GM12891 (cell line): ENCODE measurements at places on chromosomes 7 and 10.

DNA sequence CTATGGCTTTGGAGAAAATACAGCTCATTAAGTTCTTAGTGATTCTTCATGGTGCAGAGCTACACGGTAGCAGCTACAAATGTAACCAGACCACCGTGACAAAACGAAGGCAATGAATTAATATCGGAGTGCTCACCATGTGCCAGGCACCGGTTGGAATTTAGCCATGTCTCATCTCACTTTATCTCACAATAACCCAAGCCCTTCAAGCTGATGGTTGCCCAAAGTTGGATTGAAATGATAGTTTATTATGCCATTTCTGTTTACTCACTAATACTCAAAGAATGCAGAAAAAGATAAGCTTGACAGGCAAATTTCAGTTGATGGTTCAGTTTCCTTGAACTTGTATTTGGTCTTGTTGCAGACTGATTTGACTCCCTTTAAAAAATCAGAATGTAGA, 312.6 kb downstream of the SKIDA1 start:
- DNase-seq: no peak

GRCh38 chr7:104679085-104679484, 334.9 kb upstream of the KMT2E start:
- DNase-seq: no peak

GRCh38 chr10:47031211-47031900, 120.1 kb downstream of the PTPN20 start:
- DNase-seq: no peak

DNA sequence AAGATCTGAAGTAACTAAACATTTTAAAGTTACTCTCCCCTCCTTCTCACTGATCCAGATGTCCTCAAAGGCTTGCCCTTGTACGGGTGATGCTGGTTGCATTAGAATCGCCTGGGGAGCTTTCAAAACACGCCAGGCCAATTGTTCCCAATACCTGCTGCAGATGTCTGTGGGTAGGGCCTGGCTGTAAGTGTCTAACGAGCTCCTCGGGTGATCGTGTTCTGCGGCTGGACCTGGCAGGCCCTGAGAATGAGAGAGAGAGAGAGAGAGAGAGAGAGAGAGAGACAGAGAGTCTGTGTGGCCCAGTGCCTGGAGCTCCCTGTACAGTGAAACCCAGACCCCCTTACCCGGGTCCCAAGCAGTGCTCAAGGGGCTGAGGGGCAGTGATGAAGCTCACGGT, 8.4 kb downstream of the COL13A1 start:
- DNase-seq: no peak

DNA sequence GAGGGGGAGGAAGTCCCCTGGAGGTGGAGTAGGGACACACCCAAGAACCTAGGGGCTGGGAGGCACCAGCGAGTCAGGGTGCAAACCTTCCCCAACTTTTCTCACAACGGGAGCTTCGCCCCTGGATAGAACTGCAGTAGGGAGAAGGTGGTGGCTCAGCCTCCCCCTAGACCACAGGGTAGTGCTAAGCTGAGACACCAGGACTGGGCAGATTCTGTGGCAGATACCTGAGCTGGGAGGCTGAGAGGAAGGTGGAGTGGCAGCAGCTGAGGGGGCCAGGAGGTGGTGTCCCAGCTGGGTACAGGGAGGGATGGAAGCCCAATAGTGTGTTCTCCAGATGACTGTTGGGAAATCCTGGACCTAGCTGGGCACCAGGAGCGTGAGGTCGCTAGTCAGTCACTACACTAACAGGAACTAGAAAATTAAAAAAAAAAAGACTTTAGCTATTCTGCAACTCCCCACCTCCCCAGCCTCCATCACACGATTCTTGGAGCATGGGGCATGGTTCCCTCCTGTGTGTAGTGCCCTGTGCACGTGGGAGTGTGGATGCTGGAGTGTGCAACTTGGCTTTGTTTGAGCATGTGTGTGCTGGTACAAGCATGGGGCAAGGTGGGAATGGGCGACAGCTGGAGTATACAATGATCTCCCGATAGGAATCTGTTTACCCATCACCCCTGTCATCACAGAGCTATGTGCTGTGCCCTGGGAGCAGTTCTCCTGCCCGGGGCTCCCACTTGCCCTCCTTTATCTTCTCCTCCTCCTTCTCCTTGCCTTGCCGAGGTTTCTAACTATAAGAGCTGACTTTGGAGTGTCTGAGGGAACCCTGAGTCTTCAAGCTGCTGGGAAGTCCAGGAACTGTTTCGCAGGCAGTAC, 8.8 kb upstream of the TRPV6 start:
- no peak for DNase-seq

GRCh38 chr10:99042051-99042771, 193.4 kb downstream of the HPSE2 start:
- no peak for DNase-seq

- DNase-seq: no peak
Measured at GRCh38 chr7:48742079-48742798, 182.1 kb upstream of the CDC14C start.

GRCh38 chr7:96901822-96902445, 103.4 kb upstream of the DLX6 start:
- DNase-seq: no peak

DNA sequence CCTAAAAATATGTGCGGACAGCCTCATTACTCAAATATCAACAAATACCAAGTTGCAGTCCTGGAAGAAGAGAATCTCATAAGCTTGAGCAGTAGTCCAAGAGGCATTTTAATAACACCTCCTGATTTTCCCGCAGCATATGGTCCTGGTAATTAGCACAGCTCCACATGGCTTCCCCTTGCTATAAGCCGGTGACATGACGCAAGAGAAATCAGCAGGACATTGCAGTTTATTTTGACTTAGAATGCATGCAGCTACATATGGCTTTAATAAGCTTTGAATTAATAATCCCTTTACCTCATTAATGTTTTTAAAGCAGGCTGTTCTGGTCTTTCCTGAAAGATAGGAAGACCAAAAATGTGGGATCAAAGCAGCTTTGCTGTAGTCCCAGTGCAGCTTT, 137.6 kb downstream of the RAMP3 start:
- DNase-seq: no peak

- DNase-seq: no peak
Measured at GRCh38 chr10:81872206-81872862, 2.7 kb upstream of the NRG3 start.

DNA sequence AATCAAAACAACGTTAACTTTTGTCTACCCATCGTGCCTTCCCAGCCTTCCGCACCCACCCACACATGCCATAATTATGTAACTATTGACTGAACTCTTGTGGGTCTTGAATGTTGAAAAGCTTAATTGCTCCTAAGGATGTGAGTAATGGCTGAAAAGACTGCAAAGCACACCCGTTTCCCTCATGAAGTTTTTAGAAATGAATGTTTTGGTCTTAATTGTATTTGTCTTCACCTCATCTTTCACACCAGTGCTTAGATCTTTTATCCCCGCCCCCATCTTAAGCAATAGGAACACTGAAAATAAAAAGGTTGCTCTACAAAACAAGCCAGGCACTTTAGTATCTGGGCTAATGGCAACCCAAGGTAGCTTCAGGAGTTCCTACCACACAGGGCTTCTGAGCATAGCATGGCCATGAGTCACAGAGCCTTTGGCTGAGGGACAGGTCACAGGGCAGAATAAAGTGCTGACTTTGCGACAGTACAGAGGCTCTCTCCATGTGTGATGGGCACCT, 690.5 kb downstream of the PARD3 start:
- DNase-seq: no peak

- no peak for DNase-seq
Measured at GRCh38 chr7:103658055-103659005, 212.3 kb upstream of the SLC26A5 start.

GRCh38 chr10:104120512-104120902, 1.5 kb upstream of the SFR1 start:
- no peak for DNase-seq

GRCh38 chr10:84202349-84202748, 8.0 kb downstream of the CDHR1 start:
- no peak for DNase-seq

DNA sequence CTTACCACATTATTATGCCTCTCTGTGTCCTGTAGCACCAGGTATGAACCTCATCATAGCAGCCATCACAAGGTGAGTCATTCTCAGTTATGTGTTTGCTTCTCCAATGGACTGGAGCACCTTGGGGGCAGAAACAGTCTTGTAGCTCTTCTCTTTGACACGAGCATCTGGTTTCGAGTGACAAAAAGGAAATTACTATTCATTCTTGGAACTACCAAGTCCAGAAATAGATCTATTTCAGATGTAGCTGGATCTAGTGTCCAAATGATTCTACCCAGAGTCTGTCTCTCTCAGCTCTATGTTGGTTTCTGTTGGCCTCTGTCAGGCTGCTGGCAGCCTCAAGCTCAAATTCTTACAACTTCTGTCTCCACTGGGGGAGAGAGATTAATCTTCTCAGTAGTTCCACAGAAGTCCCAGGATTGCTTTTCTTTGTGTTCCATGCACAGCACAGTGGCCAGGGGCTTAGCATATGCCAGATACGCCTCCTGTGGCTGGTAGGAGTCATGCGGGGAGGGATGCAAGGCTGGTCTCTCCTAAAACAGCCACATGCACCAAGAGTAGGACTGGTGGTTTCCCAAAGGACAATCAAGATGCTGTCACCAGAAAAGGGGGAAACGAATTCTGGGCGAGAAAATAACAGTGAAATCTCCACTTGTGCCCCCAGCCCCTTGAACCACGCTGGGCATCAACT, 37.2 kb upstream of the PAPSS2 start:
- no peak for DNase-seq

GRCh38 chr10:132096223-132096622, 30.5 kb downstream of the JAKMIP3 start:
- DNase-seq: no peak

DNA sequence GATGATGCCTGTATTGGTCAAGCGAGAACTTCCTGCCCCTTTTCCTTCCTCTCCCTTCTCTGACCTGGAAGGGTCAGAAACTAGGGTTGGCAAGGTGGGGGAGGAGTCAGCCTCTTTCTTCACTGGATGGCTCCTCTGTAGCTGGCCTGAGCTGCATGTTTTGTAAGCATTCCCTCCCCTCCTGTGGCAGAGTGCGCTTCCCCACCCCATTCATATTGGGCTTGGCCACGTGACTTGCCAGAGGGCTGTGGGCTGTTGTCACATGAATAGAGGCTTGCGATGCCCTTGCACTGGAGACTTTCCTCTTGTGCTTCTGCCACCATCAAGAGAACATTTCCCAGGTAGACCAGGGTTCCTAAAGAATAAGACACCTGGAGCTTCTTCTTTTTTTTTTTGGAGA, 111.3 kb upstream of the PODXL start:
- no peak for DNase-seq

GRCh38 chr7:45687721-45688120, 113.6 kb downstream of the ADCY1 start:
- no peak for DNase-seq

GRCh38 chr10:22222236-22223190, 4.7 kb upstream of the EBLN1 start:
- DNase-seq: no peak

GRCh38 chr10:132551808-132552130, 14.2 kb downstream of the INPP5A start:
- DNase-seq: no peak

GRCh38 chr10:80498078-80498832, 39.4 kb upstream of the SH2D4B start:
- DNase-seq: no peak

GRCh38 chr7:110521357-110521911, 569.5 kb upstream of the LRRN3 start:
- no peak for DNase-seq

- no peak for DNase-seq
Measured at GRCh38 chr10:84530724-84531325, 202.4 kb downstream of the CCSER2 start.

- no peak for DNase-seq
Measured at GRCh38 chr7:11343818-11344413, 370.2 kb downstream of the PHF14 start.

- no peak for DNase-seq
Measured at GRCh38 chr10:68463365-68464093, 8.2 kb downstream of the DNA2 start.

GRCh38 chr10:112203328-112204076, 19.9 kb upstream of the GPAM start:
- peak; percentile 13 for DNase-seq

DNA sequence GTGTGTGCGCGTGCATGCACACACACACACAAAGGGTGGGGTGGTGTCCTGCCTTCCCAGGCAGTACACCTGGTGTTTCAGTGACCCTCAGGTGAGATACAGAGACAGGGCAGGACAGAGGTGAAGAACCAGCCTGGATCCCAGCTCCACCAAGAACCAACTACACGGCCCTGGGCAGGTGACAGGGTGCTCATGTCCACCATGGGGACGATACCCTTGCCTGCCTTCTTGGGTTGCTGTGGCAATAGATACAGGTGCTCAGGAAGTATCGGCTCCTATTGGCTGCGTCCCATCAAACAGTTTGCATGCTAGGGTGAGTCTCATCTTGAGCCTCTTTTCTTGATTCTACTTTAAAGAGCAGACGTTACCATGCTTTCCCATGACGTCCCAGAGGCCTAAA, 33.7 kb upstream of the CXCL12 start:
- no peak for DNase-seq

- no peak for DNase-seq
Measured at GRCh38 chr10:101624526-101625102, 36.5 kb downstream of the DPCD start.

DNA sequence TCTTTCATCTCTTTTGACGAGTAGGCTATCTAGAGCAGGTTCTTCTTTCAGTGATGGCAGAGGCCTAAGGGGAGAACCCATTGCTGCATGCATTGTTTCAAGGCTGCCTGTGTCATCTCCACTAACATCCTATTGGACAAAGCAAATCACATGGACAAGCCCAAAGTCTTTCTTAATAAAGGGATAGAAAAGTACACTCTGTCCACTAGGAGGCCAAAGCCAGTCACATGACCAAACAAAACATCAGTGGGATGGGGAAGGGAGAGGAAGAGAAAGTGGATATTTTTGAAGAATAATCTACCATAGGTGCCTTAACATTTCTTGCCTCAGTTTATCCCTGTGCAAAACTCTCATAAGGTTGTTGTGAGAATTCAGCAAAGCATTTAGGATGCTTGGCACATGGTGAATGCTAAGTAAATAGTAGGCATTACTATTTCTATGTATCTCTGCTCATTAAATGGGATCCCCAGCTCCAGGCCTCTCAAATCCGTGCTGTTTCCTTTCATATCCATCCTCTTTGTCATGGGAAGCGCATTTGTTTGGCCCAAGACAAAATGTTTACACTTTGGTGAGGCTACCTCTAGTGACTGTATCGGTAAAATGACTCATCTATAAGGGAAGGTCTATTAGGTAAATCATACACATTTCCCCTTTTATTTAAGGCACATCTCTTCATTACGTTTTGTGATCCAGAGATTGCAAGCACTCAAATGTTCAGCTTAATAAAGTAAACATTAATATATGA, 16.7 kb upstream of the CADPS2 start:
- no peak for DNase-seq

- DNase-seq: peak; percentile 81
Measured at GRCh38 chr10:3935141-3935540, 150.1 kb upstream of the KLF6 start.

GRCh38 chr10:86295351-86295750, 71.2 kb downstream of the GRID1 start:
- DNase-seq: no peak

GRCh38 chr10:34696423-34696822, 118.7 kb downstream of the PARD3 start:
- no peak for DNase-seq
